ENCODE measurements at places on chromosomes 2 and 18.

DNA sequence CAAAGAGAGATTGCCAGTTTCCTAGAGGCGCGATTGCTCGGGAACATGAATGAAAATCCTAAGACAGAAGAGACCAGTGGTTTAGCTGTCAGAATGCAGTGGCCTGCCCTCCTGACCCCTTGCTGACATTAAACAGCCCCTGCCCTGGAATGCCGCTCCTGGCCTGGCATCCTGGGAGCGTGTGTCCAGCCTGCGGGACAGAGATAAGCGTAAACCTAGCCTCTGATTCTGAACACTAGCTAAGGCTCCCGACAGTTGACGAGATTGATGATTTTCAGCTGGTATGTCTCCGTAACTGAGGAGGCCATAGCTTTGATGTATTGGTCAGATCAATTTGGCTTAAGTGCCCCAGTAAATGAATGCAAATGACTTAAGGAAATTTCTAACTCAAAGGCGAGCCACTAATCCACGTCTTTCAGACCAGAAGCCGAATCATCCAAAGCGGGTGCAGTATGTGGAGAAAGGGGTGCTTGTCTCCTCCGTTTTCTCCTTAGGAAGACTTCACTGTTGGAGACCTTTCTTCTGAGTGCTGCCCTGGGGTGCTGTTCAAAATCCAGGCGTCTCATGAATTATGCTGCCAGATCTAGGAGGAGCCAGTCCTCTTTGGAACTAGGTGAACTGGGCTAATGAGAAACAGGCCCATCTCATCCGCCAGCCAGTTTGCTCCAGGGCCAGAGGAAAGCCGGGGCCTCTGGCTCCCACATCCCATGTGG, 142.5 kb upstream of the L3MBTL4 start:
- no peak for DNase-seq

DNA sequence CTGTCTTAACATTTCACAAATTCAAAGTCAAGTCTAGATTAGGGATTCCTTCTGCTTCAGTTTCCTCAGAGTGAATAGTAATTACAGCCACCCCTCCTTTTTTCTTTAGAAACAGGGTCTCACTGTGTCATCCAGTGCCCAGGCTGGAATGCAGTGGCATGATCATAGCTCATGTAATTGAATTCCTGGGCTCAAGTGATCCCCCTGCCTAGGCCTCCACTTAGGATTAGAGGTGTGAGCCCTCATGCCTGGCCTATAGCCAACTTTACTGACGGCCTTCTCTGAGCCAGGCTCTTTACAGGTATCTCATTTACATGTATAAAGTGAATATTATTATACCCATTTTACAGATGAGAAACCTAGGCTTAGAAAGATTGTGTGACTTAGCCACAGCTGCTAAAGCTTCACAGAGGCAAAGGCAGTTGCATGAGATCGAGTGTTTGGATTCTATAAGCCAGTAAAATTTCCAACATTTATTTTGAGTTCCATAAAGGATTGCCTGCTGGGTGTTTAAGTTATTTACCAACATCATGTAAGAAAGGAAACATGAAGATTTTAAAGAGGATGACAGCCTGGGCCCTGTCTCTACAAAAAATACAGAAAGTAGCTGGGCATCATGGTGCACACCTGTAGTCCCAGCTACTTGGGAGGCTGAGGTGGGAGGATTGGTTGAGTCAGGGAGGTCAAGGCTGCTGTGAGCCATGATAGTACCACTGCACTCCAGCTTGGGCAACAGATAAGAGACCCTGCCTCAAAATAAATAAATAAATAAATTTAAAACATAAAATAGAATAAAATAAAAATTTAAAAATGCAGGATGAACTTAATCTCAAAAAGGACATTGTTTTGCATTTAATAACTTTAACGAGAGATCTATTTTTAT, 1.8 kb downstream of the ENOSF1 start:
- DNase-seq, result no peak

DNA sequence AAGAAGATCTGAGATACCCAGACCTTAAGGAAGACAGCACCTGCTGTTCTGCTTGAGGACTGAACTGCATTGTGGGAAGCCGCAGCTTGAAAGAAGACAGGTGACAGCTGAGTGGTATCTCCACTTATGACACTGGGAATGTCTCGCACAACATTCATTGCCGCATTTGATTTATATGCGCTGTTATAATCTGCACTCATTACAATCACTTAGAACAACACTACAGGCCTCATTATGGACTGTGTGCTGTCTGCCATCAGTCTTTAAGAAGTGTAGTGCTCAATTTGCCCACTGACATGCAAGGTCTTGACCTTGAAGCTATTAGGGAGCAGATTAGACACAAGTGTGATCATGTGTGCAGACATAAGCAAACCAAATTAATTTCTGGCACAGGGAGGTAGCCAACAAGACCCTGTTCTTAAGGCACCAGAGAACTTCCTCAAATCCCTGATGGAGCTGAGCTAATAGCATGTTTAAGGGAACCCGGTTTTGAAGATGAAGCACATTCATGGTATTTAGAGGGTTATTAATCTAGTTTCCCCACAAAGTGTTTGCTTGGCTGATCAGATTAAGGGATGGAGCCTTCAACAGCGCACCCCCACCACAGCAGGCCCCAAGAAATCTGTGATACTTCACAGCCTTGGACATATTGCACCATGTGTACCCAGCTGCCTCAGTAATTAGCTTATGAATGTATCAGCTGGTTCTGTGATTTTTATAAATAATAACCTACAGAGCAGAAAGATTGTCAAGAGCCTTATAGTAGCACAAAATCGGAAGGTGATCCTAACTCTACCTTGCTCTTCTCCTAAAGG, 146.8 kb downstream of the SATB2 start:
- no peak for DNase-seq

GRCh38 chr2:126953483-126953882, 54.8 kb downstream of the TEX51 start:
- no peak for DNase-seq

GRCh38 chr2:207184348-207184747, 18.6 kb upstream of the KLF7 start:
- DNase-seq, result no peak

- no peak for DNase-seq
These were observed 144.7 kb downstream of the RNF144A start for GRCh38 chr2:7061921-7062320.

GRCh38 chr18:31329787-31330438, 12.0 kb downstream of the DSG1 start:
- no peak for DNase-seq

- no peak for DNase-seq
These were observed 620.8 kb upstream of the ACVR2A start for GRCh38 chr2:147224070-147224469.

DNA sequence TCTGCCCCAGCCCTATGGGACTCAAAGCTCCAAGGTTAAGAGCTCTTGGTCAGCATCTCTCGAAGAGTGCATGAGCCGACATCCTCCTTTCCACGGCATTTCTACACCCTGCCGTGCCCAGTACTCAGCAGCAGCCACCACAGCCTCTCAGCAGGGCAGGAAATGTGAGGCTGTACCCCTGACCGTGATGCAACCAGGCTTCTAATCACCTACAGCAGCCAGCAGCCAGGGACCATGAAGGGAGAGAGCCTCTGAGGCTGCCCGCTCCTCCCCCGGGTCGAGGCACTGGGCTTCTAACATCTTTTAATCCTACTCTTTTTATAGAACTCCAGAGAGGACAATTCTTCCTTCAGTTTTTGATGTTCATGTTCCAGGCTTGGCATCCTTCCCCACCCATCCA, 6.5 kb downstream of the CYS1 start:
- DNase-seq, result no peak

GRCh38 chr2:158130832-158131473, 29.3 kb downstream of the UPP2 start:
- no peak for DNase-seq

DNA sequence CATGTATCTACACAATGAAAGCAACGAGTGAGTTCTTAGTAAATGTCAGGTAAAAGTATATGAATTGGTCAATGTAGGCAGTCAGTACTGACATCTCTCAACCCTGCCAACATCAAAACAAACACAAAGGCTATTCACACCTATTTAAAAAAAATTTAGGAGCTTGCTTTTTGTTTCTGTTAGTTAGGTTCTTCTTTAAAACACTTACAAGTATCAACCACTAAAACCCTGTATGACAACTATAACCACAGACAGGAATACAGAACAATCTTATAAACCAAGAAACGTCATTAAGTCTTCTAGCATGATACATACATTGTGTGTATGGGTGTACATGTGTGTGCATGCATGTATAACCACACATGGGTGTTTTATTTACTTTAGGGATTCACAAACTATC, 131.0 kb downstream of the TCF4 start:
- no peak for DNase-seq

GRCh38 chr18:75211953-75212750, 1.6 kb downstream of the TSHZ1 start:
- DNase-seq, result no peak

GRCh38 chr2:64840426-64840881, 148.7 kb upstream of the SLC1A4 start:
- no peak for DNase-seq

DNA sequence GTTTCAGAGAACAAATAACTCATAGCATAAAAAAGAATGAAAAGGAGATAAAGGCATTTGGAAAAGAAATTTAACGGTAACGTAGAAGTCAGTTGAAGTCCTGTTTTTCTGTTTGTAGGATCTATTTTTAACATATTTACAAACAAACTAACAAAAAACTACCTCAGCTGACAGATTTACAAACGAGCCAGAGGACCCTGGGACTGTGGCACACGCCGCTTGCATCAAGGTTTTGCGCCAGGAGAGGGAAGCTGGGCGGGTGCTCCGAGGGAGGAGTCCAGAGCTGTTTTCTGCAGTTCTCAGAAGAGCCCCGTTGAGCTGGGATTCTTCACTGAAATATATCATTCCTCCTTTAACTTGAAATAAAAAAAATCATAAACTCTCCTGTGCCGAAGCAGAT, 13.6 kb upstream of the TMEM18 start:
- no peak for DNase-seq

DNA sequence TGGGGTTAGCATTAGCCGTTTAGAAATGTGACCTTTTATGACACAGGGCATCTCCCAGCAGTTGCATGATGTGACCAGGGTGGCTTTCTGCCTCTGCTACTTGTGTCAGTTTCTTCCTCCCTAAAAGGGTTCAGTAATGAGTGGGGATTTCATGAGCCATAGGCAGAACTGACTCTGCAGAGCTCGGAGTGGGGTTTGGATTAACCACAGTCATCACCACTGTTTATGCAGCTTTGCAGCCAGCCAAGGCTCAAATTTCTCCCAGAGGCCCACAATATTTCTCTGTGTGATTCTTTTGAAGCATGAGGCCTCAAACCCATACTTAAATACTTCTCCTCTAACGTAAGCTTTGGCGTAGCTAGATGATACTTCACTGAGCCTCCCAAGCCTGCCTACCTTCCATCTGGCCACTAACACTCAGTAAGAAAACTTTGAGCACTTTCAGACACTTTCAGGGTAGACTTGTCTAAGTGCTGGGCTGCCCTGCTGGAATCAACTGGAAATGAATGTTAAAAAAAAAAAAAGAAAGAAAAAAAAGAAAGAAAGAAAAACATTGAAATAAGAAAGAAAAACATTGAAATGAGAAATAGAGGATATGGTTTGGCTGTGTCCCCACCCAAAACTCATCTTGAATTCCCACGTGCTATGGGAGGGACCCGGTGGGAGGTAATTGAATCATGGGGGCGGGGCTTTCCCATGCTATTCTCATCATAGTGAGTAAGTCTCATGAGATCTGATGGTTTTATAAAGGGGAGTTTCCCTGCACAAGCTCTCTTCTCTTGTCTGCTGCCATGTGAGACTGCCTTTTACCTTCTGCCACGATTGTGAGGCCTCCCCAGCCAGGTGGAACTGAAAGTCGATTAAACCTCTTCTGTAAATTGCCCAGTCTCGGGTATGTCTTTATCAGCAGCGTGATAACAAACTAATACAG, 11.5 kb upstream of the LAPTM4A start:
- no peak for DNase-seq

GRCh38 chr18:43571078-43571689, 293.9 kb upstream of the SYT4 start:
- peak; percentile 13 for DNase-seq

DNA sequence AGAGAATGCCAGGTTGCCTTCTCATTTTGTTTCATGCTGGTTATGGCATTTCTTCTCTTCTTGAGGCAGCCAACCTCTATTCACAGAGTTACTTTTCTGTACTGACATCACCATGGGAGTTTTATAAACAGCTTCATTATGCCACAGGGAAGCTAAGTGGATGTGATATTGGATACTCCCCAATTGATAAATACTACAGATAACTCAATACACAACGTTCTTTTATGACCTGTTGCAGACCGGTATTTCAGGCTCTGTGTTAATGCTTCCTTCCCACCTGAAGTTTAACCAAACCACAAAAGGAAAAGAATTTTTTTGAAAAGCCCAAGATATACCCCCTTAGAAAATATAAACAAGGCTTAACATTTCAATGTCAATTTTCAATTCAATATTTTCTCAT, 258.3 kb upstream of the SOX11 start:
- no peak for DNase-seq

DNA sequence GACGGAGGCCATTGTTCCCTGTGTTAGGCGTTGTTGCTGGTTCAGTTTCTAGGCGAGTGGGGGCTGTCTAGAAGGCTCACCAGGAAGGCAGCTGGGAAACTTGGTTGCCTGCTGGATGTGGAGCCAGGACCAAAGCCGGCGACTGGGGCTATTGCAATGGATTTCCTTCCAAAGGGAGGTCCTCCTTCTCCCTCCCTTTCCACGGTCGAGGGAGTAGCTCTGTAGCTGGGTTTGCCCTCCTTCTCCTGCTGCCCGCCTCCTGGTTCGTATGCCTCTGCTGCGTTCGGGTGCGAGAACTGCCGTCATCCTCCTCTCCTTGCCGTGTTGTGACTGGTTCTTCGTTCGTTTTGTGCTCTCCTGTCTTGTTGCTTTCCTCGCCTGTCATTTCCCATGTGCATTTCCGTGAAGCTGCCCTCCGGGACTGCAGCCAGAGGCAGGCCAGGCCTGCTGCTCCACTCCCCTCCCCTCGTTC, 203.4 kb downstream of the NEDD4L start:
- DNase-seq, result peak; percentile 65

GRCh38 chr2:73992036-73992435, 7.3 kb downstream of the TET3 start:
- DNase-seq, result no peak

GRCh38 chr2:28674062-28674712, 77.4 kb upstream of the PPP1CB start:
- no peak for DNase-seq

DNA sequence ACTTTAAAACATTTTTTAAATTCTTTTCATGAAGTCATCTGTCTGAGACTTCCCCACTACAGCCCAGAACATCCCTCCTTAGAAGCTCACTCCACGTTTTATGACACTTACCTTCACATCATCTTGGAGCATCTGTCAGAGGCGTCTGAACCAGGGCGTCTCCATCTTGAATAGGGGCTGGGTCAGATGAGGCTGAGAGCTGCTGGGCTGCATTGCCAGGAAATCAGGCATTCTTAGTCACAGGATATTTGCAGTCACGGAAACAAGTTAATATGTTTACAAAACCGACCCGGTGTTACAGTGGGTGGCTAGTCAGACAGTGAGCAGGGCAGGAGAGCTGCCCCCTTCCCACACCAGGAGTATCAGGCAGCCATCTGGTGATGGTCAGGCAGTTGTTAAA, 456.5 kb downstream of the FBXO15 start:
- no peak for DNase-seq

GRCh38 chr2:200693836-200694470, 108.1 kb downstream of the AOX1 start:
- DNase-seq, result no peak

GRCh38 chr2:100243631-100244030, 78.7 kb downstream of the LONRF2 start:
- DNase-seq, result no peak

GRCh38 chr18:75916624-75916982, 489.1 kb upstream of the SMIM21 start:
- no peak for DNase-seq

Data from frontal cortex (tissue), 4 donors.